ENCODE measurements at places on chromosomes 1 and 21.

- DNase-seq, result peak; percentile 5
Observed at GRCh38 chr1:42737257-42737656, 2.8 kb downstream of the CLDN19 start.

GRCh38 chr1:240280560-240281322 is 189.1 kb downstream of the FMN2 start:
- DNase-seq, result peak; percentile 52

DNA sequence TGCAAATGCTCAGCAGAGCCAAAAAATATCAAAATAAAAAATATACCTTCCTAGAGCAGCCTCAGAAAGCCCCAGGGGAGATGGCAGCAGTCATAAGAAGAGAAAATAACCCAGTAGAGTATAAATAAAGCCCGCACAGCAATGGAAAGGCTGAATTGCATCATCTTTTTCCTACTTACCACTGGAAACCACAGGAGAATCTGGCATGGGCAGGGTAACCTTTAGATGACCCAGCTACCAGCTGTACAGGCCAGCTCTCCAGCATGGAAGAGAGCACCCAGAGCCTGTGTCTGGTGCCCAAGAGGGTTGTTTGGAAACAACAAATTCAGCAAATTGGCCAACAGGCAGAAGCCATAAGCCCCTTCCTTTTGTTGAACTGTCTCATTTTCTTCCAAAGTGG is 253.1 kb downstream of the OMA1 start:
- no peak for DNase-seq

GRCh38 chr1:173445164-173445563 is 32.0 kb upstream of the PRDX6 start:
- DNase-seq, result no peak

DNA sequence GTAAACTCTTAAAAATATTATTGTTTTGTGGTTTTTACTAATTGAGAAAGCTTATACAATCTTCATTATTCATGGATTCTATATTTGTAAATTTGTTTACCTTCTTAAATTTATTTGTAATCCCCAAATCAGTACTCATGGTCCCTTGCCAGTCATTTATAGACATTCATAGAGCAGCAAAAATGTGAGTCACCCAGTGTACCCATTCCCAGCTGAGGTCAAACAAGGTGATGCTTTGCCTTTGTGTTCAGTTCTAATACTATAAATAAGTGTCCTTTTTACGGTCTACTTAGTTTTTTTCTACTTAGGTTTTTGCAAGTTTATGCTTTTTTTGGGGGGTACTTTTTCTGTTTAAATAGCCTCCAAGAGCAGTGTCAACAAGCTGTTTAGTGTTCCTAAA is 36.1 kb downstream of the SORT1 start:
- DNase-seq, result no peak

- DNase-seq, result no peak
Observed at GRCh38 chr1:242043165-242043564, 44.3 kb upstream of the MAP1LC3C start.
